ENCODE measurements at places on chromosomes 3 and 15. TPM values are rescaled to one million over a fixed set of nuclear protein-coding genes. Genes with fewer than 3 reads are reported as not detected.

SMCO1 gene
- total RNA-seq, result 3.6 TPM

SPTBN5 gene
- 0.63 TPM for total RNA-seq

FHIT gene
- total RNA-seq, result 10.4 TPM

STRC gene
- total RNA-seq, result not detected

ZBED2 gene
- 0.47 TPM for total RNA-seq

ATP10A gene
- 6.0 TPM for total RNA-seq

XCR1 gene
- total RNA-seq, result not detected

DNA sequence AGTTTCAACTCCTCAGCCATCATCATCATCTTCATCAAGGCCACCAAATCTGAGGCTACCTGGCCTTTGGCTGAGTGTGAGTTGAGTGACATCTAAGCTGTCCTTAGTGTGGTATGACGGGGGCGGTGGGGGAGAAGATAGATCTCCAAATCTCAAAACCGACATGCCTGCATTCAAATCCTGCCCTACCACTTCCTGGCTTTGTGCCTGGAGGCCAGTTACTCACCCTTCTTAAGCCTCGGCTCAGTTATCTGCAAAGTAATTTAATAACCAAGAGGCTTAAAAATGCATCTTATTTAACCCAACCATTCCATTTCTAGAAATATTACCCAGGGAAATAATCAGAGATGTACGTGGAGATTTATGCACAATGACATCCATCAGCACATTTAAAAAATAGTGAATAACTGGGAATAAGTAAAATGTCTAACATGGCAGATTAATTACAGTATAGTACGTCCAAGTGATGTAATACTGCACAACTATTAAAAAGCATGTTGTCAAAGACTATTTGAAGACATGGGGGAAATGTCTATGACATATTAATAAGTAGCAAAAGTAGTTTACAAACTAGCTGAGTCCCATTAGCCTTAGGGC is 167.4 kb downstream of the NTRK3 start:
- no peak overlapping the region for H3K4me3 ChIP-seq
- peaks cover 14% of the 10 kb centered on the region for H3K4me1 ChIP-seq
- DNase-seq, result no peak
- H3K27me3 ChIP-seq, result no peaks in the 10 kb centered on the region
- H3K27ac ChIP-seq, result no peak overlapping the region

DNA sequence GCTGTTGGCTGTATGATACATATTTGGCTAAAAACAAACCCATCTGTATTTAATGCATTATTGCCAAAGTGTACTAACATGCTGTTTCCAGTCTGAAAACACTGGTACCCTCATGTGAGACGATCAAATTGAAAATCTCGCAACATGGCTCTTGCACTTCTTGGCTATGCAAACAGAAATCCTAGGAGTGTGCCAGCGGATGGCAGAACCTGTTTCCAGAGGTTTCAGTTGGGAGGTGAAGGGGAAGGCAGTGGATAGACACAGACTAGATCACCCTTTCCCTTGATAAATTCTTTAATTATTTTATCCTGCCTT is 350.3 kb downstream of the TUSC7 start:
- no peaks in the 10 kb centered on the region for H3K27me3 ChIP-seq
- H3K4me3 ChIP-seq, result no peak overlapping the region
- no peak for DNase-seq
- H3K36me3 ChIP-seq, result no peaks in the 10 kb centered on the region

GRCh38 chr3:148006508-148006907 is 597.3 kb downstream of the ZIC1 start:
- H3K4me1 ChIP-seq, result no peaks in the 10 kb centered on the region
- no peak overlapping the region for H3K4me3 ChIP-seq
- H3K27me3 ChIP-seq, result no peaks in the 10 kb centered on the region
- H3K36me3 ChIP-seq, result no peaks in the 10 kb centered on the region

- H3K27me3 ChIP-seq, result no peaks in the 10 kb centered on the region
- peak overlapping the region; percentile 95 for H3K27ac ChIP-seq
- no peak for DNase-seq
- H3K4me1 ChIP-seq, result no peaks in the 10 kb centered on the region
- no peaks in the 10 kb centered on the region for H3K36me3 ChIP-seq
- H3K4me3 ChIP-seq, result peak overlapping the region; percentile 70
Observed at GRCh38 chr15:96326328-96327154, 4.0 kb upstream of the NR2F2 start.

DNA sequence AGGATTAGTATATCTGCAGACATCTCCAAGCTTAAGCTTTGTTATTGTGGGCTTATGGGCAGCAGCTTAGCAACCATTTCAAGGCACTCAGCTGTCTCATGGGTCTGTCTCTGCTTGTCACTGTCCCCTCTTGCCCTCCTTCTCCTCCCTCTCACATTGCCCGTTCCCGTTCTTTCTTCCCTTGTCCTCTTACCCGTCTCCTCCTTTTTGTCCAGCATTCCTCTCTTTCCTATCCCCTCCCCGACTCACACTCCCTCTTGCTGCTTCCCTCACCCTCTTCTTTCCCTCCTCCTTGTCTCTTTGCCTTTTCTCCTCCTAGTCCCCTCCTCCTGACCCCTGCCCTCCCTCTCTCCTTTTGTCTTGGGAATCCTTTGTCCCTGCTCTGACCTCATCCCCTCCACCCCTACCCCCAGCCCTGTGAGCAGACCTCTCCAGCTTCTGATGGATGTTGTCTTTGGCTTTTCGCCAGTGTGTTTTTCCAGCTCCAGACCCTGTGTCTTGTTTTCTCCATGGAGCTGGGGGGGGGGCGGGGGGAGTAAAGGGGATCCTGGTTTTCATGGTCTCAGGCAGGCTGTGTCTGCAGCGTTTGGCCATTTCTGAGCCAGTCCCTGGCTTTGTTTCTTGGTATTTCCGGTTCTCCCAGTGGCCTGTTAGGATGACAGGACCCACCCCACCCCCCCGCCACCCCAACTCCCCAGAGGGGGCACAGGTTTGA is 47.9 kb upstream of the TRAK1 start:
- H3K27ac ChIP-seq, result peak overlapping the region; percentile 82
- H3K4me1 ChIP-seq, result peaks cover 83% of the 10 kb centered on the region
- no peaks in the 10 kb centered on the region for H3K27me3 ChIP-seq

DNA sequence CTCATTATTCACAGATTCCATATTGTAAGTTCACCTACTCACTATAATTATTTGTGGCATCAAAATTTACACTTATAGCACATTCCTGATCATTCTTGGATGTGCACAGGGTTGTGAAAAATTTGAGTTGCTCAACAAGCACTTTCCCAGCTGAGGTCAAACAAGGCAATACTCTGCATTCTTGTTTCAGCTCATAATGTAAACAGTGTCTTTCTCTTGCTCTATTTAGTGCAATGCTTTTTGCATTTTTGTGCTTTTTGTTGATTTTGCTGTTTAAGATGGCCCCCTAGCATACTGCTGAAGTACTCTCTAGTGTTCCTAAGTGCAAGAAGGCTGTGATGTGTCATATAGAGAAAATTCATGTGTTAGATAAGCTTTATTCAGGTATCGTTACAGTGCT is 66.7 kb upstream of the TNIK start:
- no peaks in the 10 kb centered on the region for H3K36me3 ChIP-seq
- H3K4me3 ChIP-seq, result no peak overlapping the region
- no peak overlapping the region for H3K27ac ChIP-seq
- H3K4me1 ChIP-seq, result no peaks in the 10 kb centered on the region
- H3K27me3 ChIP-seq, result no peaks in the 10 kb centered on the region
- no peak for DNase-seq

- H3K4me3 ChIP-seq, result peak overlapping the region; percentile 65
- H3K27ac ChIP-seq, result peak overlapping the region; percentile 95
- no peaks in the 10 kb centered on the region for H3K27me3 ChIP-seq
- peak; percentile 87 for DNase-seq
- H3K4me1 ChIP-seq, result no peaks in the 10 kb centered on the region
Observed at GRCh38 chr15:45166834-45167630, 20.7 kb downstream of the SHF start.

GRCh38 chr3:85535517-85535916 is 576.7 kb downstream of the CADM2 start:
- H3K27me3 ChIP-seq, result no peaks in the 10 kb centered on the region
- no peak for DNase-seq
- no peak overlapping the region for H3K27ac ChIP-seq
- H3K4me1 ChIP-seq, result no peaks in the 10 kb centered on the region
- no peaks in the 10 kb centered on the region for H3K36me3 ChIP-seq

DNA sequence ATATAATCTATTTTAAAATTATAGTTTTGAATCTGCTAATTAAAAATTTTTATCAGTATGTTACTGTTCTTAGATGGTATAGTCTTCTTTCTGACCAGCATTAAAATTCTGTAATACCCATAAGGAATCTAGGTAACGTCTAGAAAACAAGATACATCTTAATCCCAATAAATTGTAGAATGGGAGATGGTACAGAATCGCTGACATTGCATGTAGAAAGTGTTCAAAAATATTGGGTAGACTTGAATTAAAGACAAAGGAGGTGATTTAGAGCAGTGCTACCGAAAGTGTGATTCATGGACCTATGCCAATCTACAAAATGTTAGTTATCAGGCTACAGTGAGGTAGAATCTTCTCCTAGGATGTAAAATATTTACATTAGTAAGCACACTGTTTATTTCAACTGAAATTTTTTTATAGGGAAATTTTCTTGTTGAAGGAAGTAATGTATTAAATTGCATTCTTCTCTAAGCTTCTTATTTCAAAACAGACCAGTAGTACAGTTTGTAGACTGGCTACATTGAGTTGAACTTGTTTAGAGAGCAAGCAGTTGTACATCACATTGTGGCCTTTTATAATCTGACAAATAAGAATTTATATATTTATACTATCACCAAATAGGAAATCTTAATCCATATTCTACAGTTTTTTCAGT is 17.1 kb downstream of the MINDY2 start:
- no peak for DNase-seq
- peaks cover 15% of the 10 kb centered on the region for H3K4me1 ChIP-seq
- H3K36me3 ChIP-seq, result peaks cover 11% of the 10 kb centered on the region
- H3K27ac ChIP-seq, result no peak overlapping the region
- no peaks in the 10 kb centered on the region for H3K27me3 ChIP-seq
- H3K4me3 ChIP-seq, result no peak overlapping the region

- H3K36me3 ChIP-seq, result no peaks in the 10 kb centered on the region
- no peak overlapping the region for H3K27ac ChIP-seq
- no peak for DNase-seq
- no peak overlapping the region for H3K4me3 ChIP-seq
Observed at GRCh38 chr3:127175272-127175671, 17.7 kb upstream of the PRR23E start.

DNA sequence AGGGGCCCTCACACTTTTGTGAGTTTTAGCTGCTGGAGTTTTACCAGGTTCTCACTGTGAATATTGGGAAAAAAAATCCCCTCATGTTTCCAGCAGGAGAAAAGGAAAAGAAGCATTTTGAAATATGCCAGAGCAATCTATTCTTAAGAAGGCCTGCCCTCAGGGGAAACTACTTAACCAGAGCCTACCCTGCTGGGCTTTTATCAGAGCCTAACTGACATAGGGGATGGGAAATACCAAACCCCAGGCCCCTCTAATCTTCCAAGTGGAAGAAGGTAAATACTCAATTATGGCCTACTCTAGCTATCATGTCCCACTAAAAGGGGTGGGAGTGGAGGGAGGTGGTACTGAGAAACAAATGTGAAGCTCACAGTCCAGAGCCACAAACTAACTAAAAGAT is 68.7 kb upstream of the NMNAT3 start:
- no peak overlapping the region for H3K4me3 ChIP-seq
- no peak overlapping the region for H3K27ac ChIP-seq
- H3K27me3 ChIP-seq, result no peaks in the 10 kb centered on the region
- no peaks in the 10 kb centered on the region for H3K4me1 ChIP-seq
- H3K36me3 ChIP-seq, result no peaks in the 10 kb centered on the region

Measured in right atrium auricular region (tissue), 2 donors.